ENCODE measurements at places on chromosomes 12 and 14.

GRCh38 chr12:2957816-2958431 lies 1.3 kb upstream of the TEAD4 start:
- DNase-seq = no peak

DNA sequence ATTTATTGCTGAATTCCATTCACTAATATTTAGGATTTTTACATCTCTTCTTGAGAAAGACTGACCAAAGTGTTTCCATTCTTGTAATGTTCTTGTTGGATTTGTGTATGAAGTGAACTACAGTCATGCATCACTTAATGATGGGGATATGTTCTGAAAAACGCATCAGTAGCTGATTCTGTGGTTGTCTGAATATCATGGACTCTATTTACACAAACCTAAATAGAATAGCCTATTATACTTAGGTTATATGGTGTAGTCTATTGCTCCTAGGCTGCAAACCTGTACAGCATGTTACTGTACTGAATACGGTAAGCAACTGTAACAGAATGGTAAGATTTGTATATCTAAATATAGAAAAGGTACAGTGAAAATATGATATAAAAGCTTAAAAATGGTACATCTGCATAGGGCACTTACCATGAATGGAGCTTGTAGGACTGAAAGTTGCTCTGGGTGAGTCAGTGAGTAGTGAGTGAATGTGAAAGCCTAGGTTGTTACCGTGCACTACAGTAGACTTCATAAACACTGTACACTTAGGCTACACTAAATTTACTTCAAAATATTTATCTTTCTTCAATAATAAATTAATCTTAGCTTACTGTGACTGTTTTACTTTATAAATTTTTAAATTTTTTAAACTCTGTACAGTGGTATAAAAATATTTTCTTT lies 27.6 kb upstream of the P2RX4 start:
- no peak for DNase-seq

DNA sequence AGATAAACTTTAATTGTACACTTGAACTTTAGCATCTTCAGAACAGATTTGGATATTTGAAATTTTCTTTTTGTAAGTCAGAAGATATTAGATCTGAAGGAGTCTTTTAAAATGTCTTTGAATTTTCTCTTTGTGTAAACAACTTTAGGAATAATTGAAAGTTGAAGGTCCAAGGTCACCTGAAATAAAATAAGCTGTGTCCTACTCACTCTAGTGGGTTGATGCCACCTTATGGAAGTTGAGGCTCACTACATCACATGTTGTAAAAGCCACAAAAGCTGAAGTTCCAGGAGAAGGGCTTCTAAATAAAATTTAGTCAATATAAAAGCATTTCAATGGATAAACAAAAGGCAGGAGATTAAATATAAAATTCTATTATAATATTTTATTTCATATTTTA lies 122.0 kb upstream of the ATXN7L3B start:
- DNase-seq = no peak

GRCh38 chr12:49054524-49054923 lies 6.1 kb downstream of the KMT2D start:
- no peak for DNase-seq

DNA sequence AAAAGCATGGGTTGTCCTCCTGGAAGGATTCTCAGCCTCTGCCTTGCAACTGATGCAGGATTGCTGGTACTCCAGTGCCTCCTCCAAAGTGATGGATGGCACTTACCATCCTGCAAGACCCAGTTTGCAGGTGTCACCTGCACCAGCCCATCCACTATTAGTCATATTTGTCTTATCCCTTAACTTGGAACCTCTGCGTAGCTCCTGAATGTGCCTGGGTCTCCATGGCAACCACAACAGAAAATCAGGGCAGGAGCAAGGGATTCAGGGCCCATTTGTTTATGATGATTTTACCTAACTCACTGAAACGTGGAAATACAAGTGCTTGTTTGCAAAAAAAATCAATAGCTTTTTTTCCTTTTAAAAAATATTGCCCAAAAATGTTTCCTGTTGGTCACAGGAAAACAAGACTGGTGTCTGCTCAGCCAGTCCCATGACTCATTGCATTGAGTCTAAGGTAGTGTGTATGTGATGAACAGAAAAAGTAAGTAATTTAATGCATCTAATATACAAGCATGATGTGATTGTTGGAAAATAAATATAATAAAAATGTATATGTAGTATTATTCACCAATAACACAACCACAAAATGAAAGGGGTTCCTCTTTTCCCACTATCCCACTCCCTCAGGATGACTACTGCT lies 1196.3 kb upstream of the TMEM132C start:
- DNase-seq = peak; percentile 42

- DNase-seq = no peak
These were observed 280.0 kb downstream of the RAD51B start for GRCh38 chr14:68099495-68100045.

- no peak for DNase-seq
These were observed 11.5 kb upstream of the KANSL2 start for GRCh38 chr12:48693572-48693971.

DNA sequence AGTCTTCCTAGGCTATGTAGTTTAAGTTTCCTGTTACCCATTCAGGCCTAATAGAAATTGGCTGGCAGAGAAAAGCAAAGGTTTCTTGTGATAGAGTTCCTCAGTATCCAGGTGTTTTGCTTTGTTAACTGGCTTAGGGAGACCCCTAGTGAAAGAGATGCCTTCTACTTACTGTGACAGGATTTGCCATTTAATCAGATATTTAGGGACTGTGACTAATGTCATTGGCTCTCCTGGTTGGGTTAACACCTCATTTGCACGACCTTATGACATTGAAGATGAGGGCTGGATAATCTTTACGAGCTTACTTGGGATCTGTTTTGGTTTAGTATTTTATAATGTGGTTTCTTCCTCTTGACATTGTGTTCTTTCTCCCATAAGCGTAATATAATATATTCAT lies 5.8 kb downstream of the MON2 start:
- DNase-seq = no peak

DNA sequence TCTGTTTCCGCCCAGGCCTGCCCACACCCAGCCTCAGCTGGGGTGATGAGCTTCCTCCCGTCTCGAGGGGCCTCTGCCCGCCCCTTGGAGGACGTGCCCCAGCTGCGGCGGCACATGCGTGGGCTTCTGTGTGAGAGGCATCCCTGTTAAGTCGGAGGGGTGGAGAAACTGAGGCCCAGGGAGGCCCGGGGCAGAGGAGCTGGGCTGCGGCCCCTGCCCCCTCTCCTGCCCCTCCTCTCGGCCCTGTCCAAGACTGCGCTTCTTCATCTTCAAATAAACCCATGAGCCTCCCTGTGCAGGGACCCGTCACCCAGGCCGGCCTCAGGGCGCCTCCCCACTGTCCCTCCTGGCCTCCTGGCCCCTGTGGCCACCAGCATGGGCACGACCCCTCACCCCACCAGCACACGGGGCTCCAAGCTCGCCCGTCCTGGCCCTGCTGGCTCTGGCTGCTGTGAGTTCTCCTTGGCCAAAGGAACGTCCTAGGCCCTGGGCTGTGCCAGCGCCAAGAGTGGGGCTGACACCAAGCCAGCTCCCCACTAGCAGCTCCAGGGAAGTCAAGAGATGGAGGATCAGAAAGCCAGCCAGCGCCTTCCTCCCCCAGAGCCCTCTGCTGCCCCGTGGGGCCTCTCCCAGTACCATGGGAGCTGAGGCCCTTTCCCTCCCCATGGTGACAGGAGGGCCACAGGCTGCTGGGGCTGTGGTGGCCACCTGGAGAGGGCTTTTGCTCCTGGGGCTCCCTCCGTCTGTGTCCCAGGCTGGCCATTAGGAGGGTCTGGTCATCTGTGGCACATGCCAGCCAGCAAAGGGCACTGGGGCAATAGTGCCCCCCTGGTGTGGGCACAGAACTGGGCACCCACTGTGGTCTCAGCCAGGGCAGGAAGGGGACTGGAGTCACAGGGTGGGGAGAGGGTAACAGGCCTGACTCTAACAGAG lies 180.4 kb downstream of the KIF26A start:
- no peak for DNase-seq

GRCh38 chr12:104605685-104606084 lies 148.9 kb downstream of the CHST11 start:
- no peak for DNase-seq

DNA sequence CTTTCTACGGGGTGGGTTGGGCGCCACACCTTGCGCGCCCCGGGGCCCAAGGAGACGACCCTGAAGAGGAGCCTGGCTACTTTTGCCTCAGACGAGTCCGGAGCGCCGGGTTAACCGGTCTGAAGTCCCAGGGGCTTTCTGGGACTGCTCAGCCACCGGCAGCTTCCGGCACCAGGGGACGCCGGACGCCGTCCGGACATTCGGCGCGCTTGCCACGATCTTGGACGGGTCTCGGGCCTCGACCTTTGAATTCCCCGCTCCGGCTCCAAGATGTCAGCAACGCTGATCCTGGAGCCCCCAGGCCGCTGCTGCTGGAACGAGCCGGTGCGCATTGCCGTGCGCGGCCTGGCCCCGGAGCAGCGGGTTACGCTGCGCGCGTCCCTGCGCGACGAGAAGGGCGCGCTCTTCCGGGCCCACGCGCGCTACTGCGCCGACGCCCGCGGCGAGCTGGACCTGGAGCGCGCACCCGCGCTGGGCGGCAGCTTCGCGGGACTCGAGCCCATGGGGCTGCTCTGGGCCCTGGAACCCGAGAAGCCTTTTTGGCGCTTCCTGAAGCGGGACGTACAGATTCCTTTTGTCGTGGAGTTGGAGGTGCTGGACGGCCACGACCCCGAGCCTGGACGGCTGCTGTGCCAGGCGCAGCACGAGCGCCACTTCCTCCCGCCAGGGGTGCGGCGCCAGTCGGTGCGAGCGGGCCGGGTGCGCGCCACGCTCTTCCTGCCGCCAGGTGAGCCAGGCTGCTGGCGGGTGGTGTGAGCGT lies at the start of gene ACOT4:
TSS of gene ACOT4 (plus strand) at position 184 of the 760 bp plus-strand sequence. CDS start at position 271, 87 bp downstream.
- no peak for DNase-seq

GRCh38 chr14:29900609-29901350 lies 26.9 kb downstream of the PRKD1 start:
- no peak for DNase-seq

- DNase-seq = no peak
These were observed 49.7 kb downstream of the KCNA1 start for GRCh38 chr12:4959381-4959780.

DNA sequence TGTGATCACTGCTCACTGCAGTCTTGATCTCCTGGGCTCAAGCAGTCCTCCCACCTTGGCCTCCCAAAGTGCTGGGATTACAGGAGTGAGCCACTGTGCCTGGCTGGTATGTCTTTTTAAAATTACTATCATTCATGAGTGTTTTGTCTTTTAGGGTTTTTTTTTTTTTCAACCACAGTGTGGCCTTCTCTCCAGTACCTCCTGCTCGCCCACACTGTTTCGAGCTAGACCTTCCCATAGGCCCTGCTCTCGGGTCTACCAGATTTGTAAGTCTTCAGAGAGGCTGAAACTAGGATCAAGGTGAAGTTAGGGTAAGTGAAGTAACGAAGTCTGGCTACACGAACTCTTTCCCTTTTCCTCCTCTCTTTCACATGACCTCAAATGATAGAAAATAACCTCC lies 1.5 kb downstream of the BIN2 start:
- no peak for DNase-seq

DNA sequence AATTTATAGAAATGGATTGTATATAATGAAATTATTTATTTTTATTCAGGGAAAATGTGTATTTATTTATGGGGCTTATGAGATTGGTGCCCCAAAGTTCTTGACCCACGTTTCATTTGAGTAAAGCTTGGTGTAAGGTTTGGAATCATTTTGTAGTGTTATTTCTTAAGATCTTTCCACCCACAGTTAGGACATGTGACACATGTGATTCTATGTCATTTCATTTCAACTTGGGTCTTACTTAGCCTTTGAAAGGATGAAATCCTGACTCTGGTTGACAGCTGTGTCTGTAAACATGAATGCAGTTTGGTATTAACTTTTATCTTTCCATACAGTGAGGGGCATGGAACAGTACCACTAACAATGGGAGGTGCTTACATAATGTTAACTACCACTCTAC lies 51.7 kb downstream of the FLRT2 start:
- DNase-seq = no peak

- no peak for DNase-seq
These were observed 53.3 kb downstream of the BDKRB1 start for GRCh38 chr14:96309133-96309895.

- DNase-seq = no peak
These were observed 26.1 kb downstream of the SERPINA11 start for GRCh38 chr14:94426526-94426925.

- no peak for DNase-seq
These were observed 46.8 kb upstream of the PCED1B start for GRCh38 chr12:47032644-47033043.

DNA sequence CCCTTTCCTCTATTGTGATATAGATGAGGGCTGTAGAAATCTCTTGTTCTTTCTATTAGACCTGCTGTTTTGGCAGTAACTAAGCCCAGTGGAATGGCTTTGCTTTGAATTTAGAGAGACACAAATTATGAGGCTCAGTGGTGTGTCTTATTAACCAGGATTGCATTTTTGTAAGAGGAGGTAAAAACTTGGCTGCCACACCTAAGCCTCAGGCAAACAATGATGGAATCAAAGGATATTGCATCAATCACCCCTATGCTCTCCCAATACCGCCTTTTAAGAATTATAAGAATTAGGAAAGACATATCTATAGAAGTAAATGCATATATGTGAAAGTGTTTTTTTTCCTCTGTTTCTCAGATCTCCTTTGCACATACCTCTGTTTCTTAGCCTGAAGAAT lies 63.3 kb downstream of the ACSS3 start:
- no peak for DNase-seq

GRCh38 chr12:109695961-109696461 lies 17.6 kb upstream of the FAM222A start:
- DNase-seq = no peak

GRCh38 chr12:44015333-44015941 lies 179.6 kb downstream of the TMEM117 start:
- peak; percentile 17 for DNase-seq

DNA sequence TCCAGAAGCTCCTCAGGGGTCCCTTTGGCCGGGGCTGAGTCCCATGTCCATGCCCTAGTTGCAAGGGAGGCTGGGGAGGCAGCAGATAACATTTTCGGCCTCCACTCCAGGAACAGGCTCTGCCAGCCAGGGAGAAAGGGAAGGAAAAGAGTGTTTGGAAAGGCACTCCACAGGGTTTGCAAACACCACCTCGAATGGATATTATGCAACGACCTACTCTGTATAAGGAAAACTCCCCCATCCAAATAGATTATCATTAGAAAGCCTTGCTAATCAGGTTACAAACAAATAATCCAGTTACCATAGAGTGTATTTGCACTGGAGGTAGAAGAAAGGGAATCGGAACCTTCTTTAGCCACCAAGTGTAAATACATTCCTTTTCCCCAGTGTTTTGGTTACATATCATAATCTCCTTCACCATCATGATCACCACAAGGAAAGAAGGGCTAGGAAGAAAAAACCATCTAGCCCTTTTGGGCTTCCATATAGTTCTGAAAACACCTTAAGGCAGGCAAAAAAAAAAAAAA lies 40.4 kb downstream of the TMCC3 start:
- DNase-seq = no peak

DNA sequence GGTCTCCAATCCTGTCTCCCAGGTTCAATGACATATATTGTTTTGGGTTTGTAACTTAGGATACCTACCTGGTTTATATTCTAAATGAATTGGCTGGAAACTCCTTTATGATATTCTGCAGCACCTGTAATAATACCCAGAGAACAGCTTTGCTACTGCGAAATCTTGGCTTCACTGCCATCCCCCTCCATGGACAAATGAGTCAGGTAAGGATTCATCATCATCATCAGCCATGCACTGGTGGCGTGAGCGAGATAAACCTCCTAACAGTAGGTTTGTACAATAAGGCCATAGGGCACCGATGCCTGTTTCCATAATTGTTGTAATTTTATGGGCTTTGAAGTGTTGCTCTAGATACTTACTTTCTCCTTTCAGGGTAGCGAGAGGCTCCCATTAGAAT lies 10.7 kb downstream of the DDX47 start:
- DNase-seq = no peak

- no peak for DNase-seq
These were observed 41.3 kb upstream of the PNMA1 start for GRCh38 chr14:73755434-73756014.
